Liver (tissue), 10 donors: ENCODE measurements at places on chromosomes 7 and 10. TPM values are rescaled to one million over a fixed set of nuclear protein-coding genes. Genes with fewer than 3 reads are reported as not detected.

SH2D4B gene
- total RNA-seq = 0.19 TPM

FAM24A gene
- total RNA-seq = not detected

SLC13A1 gene
- not detected for total RNA-seq

SPDYE9 gene
- not detected for total RNA-seq

NRG3 gene
- total RNA-seq = 3.7 TPM

OR13A1 gene
- 0.05 TPM for total RNA-seq

GRM8 gene
- 4.9 TPM for total RNA-seq

ABCB4 gene
- 409 TPM for total RNA-seq

SPDYE2 gene
- total RNA-seq = not detected

INA gene
- total RNA-seq = not detected

MMD2 gene
- not detected for total RNA-seq

NEURL1 gene
- 0.17 TPM for total RNA-seq

DNA sequence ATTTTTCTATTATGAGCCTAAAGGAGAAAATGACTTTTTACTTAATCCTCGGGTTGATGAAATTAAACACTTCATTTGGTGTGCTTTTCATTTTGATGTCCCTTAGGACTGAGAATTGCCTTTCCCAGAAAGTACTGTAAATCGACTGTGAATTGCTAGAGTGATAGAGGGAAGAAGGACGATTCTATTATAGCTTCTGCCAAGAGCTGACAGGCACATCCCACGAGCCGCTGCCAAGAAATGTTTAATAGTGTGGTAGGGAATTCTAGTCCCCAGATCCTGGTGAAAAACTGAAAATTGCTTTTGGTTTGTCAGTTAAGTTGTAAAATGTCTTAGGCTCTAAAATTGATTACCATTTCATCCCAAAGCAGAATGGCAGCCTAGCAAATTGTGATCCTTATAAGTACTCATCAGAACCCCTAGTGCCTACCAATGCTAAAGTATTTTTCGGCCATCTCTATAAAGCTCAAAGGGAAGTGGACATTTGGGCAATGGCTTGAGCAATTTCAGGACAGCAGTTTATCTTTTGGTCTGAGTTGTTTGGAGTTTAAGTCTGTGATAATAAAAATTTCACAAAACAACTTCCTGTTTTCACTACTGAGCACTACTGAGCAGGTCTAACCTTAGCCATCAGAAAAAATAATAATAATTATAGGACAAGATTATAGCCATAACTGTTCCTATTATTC lies 44.6 kb upstream of the HYCC1 start:
- no peaks in the 10 kb centered on the region for H3K27me3 ChIP-seq
- no peak overlapping the region for H3K27ac ChIP-seq
- no peaks in the 10 kb centered on the region for H3K4me1 ChIP-seq
- H3K36me3 ChIP-seq = no peaks in the 10 kb centered on the region

GRCh38 chr7:101935521-101936141 lies 118.2 kb downstream of the CUX1 start:
- no peaks in the 10 kb centered on the region for H3K27me3 ChIP-seq
- no peak overlapping the region for H3K4me3 ChIP-seq
- no peak for DNase-seq
- no peaks in the 10 kb centered on the region for H3K36me3 ChIP-seq
- H3K4me1 ChIP-seq = peaks cover 32% of the 10 kb centered on the region

DNA sequence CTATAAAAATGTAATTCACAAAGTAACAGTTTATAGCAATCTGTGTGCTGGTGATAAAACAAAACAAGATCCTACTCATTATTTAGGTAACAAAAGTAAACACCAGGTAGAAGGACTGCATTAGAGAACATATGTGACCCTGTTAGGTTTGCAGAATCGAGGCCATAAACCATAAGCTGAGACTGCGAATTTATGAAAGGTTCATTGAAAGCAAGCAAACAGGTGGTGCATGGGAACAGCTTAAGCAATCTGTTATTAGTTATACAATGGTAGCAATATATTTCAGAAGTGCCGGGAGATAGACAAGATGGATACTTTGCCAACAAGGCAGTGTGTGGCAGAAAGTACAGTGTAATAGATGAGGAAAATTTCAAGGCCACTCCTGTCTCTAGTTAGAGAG lies 23.5 kb upstream of the FAM133B start:
- peaks cover 3% of the 10 kb centered on the region for H3K36me3 ChIP-seq
- DNase-seq = no peak
- no peak overlapping the region for H3K4me3 ChIP-seq
- H3K27ac ChIP-seq = no peak overlapping the region
- no peaks in the 10 kb centered on the region for H3K4me1 ChIP-seq
- H3K27me3 ChIP-seq = no peaks in the 10 kb centered on the region

DNA sequence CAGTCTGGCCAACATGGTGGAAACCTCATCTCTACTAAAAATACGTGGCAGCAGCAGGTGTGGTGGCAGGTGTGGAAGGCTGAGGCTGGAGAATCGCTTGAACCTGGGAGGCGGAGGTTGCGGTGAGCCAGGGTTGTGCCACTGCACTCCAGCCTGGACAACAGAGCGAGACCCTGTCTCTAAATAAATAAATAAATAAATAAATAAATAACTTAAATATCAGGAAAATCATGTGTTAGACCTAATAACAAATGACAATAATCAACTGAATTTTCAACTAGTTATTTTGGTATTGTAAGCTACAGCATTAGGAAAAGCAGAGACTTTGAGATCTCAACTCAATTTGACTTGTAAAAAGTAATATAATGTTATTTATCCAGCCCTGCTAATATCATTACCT lies 9.2 kb downstream of the HERPUD2 start:
- peaks cover 8% of the 10 kb centered on the region for H3K4me1 ChIP-seq
- no peak overlapping the region for H3K27ac ChIP-seq
- H3K36me3 ChIP-seq = no peaks in the 10 kb centered on the region
- no peak overlapping the region for H3K4me3 ChIP-seq
- no peak for DNase-seq
- H3K27me3 ChIP-seq = no peaks in the 10 kb centered on the region

DNA sequence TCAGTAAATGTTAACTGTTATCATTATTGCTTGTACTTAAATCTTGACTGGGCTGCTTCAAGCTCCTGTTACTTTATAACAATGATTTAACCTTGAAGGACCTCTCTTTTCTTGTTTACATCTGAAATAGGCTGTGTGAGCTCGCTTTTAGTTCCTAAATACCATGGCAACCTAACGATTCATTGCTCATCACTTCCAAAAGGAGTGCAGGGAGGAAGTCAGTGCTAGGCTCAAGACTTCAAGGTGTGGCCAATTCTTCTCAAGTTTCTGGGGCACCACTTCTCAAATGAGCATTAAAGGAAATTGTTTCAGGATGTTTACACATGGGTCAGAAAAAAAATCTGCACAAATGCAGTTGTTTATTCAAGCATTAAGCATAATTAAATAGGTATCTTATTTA lies 284.2 kb downstream of the MTERF1 start:
- H3K4me3 ChIP-seq = no peak overlapping the region
- no peaks in the 10 kb centered on the region for H3K36me3 ChIP-seq

GRCh38 chr7:139361523-139361922 lies 1.8 kb downstream of the LUC7L2 start:
- H3K27ac ChIP-seq = no peak overlapping the region
- no peak overlapping the region for H3K4me3 ChIP-seq
- H3K36me3 ChIP-seq = peaks cover 6% of the 10 kb centered on the region

GRCh38 chr10:43293677-43294057 lies 26.8 kb upstream of the RASGEF1A start:
- H3K36me3 ChIP-seq = no peaks in the 10 kb centered on the region
- H3K4me3 ChIP-seq = no peak overlapping the region
- DNase-seq = no peak
- H3K27ac ChIP-seq = no peak overlapping the region
- H3K4me1 ChIP-seq = peaks cover 6% of the 10 kb centered on the region

- H3K4me3 ChIP-seq = no peak overlapping the region
- no peaks in the 10 kb centered on the region for H3K4me1 ChIP-seq
- H3K27me3 ChIP-seq = no peaks in the 10 kb centered on the region
- no peak overlapping the region for H3K27ac ChIP-seq
- H3K36me3 ChIP-seq = peaks cover 18% of the 10 kb centered on the region
- no peak for DNase-seq
Measured at GRCh38 chr7:121266307-121266894, 62.4 kb upstream of the WNT16 start.

DNA sequence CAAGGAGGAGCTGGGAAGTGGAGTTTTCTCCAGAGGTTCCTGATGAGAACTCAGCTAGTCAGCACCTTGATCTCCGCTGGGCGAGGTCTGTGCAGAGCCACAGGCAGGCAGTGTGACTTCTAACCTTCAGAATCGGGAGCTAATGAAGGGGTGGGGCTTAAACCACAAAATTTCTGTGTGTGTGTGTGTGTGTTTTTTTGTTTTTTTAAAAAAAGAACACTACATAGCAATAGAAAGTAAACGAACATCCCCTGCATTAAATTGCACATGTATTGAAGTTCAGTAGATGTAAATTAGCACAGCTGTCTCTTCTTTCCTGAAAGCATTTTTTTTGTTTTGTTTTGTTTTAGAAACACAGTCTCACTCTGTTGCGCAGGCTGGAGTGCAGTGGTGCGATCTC lies 46.2 kb downstream of the RBM17 start:
- H3K4me3 ChIP-seq = no peak overlapping the region
- no peak for DNase-seq
- H3K27me3 ChIP-seq = no peaks in the 10 kb centered on the region
- no peaks in the 10 kb centered on the region for H3K36me3 ChIP-seq
- no peak overlapping the region for H3K27ac ChIP-seq

GRCh38 chr7:151339651-151340382 lies 1.8 kb upstream of the NUB1 start:
- H3K36me3 ChIP-seq = no peaks in the 10 kb centered on the region
- H3K4me3 ChIP-seq = no peak overlapping the region
- peaks cover 13% of the 10 kb centered on the region for H3K4me1 ChIP-seq
- no peak overlapping the region for H3K27ac ChIP-seq
- no peaks in the 10 kb centered on the region for H3K27me3 ChIP-seq

- no peaks in the 10 kb centered on the region for H3K4me1 ChIP-seq
- H3K36me3 ChIP-seq = no peaks in the 10 kb centered on the region
- no peak overlapping the region for H3K4me3 ChIP-seq
- no peaks in the 10 kb centered on the region for H3K27me3 ChIP-seq
- no peak for DNase-seq
Measured at GRCh38 chr7:28329661-28330363, 82.5 kb upstream of the CREB5 start.

- H3K27ac ChIP-seq = no peak overlapping the region
- H3K27me3 ChIP-seq = no peaks in the 10 kb centered on the region
- H3K36me3 ChIP-seq = no peaks in the 10 kb centered on the region
- H3K4me1 ChIP-seq = no peaks in the 10 kb centered on the region
- DNase-seq = no peak
- H3K4me3 ChIP-seq = no peak overlapping the region
Measured at GRCh38 chr10:20034732-20035131, 218.5 kb downstream of the PLXDC2 start.

GRCh38 chr10:89481662-89482061 lies 53.7 kb downstream of the SLC16A12 start:
- H3K4me1 ChIP-seq = peaks cover 25% of the 10 kb centered on the region
- peak overlapping the region; percentile 39 for H3K27ac ChIP-seq
- no peaks in the 10 kb centered on the region for H3K36me3 ChIP-seq
- DNase-seq = no peak
- H3K4me3 ChIP-seq = no peak overlapping the region

GRCh38 chr7:75688200-75689136 lies 50.3 kb downstream of the HIP1 start:
- H3K36me3 ChIP-seq = no peaks in the 10 kb centered on the region
- H3K27ac ChIP-seq = no peak overlapping the region
- H3K27me3 ChIP-seq = no peaks in the 10 kb centered on the region

DNA sequence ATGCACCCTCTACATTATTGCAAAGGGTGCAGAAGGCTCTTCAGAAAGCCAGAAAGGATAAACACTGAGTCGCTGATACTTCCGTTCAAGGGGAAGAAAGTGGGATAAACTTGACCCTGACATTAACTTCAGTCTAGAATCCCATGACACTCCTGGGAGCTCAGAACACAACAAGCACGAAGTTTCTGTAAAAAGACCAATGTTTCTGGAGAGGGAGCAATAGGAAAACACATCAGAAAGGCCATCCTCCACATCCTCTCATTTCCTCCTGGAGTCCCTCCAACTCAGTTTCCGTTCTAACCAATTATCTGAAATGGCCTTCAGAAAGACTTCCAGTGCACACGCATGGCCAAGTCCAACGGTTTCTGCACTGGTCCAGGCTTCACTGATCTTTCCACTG lies 113.5 kb downstream of the SORBS1 start:
- no peaks in the 10 kb centered on the region for H3K27me3 ChIP-seq
- H3K27ac ChIP-seq = peak overlapping the region; percentile 63
- no peak overlapping the region for H3K4me3 ChIP-seq
- H3K4me1 ChIP-seq = peaks cover 37% of the 10 kb centered on the region
- no peak for DNase-seq
- H3K36me3 ChIP-seq = no peaks in the 10 kb centered on the region

DNA sequence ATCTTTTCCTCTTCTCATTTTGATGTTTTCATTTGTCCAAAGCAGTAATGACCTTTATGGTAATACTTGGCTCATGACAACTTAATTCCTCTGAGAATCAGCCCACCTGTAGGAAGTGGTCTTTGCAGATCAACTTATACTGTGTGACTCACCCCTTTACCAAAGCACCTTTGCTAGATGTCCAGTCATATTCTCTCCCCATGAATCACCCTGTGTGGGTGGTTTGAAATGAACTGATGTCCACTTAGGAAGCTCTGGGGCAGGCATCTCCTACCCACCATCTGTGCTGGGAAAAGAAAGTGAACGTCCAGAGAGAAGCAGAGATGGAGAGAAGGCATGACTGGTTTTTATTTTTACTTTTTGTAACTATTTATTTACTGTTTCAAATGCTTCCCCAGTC lies 410.3 kb downstream of the KIF20B start:
- no peaks in the 10 kb centered on the region for H3K36me3 ChIP-seq
- DNase-seq = no peak
- no peak overlapping the region for H3K27ac ChIP-seq
- H3K27me3 ChIP-seq = no peaks in the 10 kb centered on the region
- no peak overlapping the region for H3K4me3 ChIP-seq

DNA sequence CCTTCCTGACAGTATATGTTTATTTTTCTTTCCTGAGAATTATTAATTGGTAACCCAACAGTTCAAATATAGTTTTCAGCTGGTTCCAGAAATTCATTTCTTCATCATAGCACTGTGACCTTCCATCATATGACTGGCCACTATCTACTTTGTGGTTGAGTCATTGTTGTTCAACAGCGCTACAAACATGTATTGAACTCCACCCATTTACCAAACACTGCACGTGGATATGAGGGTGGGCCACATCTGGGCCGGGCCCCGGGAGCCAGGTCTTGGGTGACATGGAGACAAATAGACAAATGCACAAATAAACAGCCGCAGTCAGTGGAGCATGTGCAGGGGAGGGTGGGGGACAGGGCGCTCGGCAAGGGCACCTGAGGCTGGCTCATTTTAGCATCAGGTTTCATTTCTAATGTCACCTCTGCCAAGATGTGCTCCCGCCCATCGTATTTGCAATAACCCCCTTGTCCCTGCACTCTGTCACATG lies 24.0 kb upstream of the EEPD1 start:
- H3K4me3 ChIP-seq = peak overlapping the region; percentile 0
- peak overlapping the region; percentile 89 for H3K27ac ChIP-seq
- H3K4me1 ChIP-seq = peaks cover 9% of the 10 kb centered on the region
- no peaks in the 10 kb centered on the region for H3K36me3 ChIP-seq

GRCh38 chr10:23718946-23719345 lies 280.1 kb downstream of the OTUD1 start:
- DNase-seq = no peak
- H3K36me3 ChIP-seq = no peaks in the 10 kb centered on the region
- no peaks in the 10 kb centered on the region for H3K4me1 ChIP-seq
- no peaks in the 10 kb centered on the region for H3K27me3 ChIP-seq
- no peak overlapping the region for H3K4me3 ChIP-seq
- H3K27ac ChIP-seq = no peak overlapping the region
